ENCODE measurements at places on chromosomes 3 and 15.

DNA sequence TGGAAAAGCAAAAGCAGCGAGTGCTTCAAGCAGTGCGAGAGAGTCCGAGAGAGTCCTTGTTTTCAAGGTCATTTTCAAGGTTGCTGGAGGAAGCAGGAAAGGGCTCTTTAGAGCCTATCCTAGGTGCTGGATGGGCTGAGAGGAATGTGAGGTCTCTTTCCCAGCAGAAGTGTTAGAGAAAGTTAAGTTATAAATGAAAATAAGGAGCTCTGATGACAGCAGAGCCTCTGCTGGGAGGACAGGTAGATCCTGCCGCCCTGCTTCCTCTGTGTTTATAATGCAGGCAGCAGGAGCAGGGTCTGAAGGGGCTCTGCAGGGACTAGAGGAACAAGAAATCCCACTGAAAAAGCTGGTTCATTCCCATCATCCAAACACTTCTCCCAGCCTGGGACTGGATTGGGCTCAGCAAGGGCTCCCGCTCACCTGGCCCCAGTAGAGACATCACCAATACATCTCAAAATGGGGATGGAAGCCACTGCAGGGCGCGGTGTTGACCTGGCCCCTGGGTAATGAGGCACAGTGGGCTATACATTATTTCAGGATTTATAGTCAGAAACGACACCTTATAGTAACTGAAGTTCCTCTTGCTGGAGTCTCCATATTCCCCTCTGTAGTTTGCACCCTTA is 41.5 kb upstream of the RAB6B start:
- no peak for DNase-seq

- no peak for DNase-seq
These were observed 68.1 kb downstream of the CRYGS start for GRCh38 chr3:186476044-186476468.

DNA sequence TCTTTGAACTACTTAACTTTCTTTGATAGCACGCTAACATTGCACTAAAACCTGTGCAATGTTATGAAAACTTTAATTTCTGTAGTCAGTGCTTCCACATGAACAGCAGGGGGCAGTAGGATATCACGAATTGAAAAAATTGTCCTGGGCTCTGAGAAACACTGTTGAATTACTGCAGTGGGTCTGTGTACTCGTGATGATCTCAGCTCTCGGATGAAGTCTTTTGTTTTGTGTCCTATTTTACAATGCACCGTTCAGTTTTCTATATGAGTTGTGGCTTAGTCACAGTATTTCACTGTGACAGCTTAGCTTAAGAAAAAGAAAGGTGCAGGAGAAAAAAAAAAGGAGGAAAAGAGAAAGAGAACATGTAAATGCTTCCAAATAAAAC is 141.3 kb upstream of the CCDC54 start:
- peak; percentile 83 for DNase-seq

GRCh38 chr3:150589759-150590158 is 13.4 kb upstream of the SELENOT start:
- DNase-seq = no peak

GRCh38 chr15:26805470-26805869 is 32.6 kb upstream of the GABRB3 start:
- no peak for DNase-seq

- DNase-seq = no peak
These were observed 102.0 kb upstream of the DAZL start for GRCh38 chr3:16707260-16707659.

- DNase-seq = no peak
These were observed 135.7 kb upstream of the RAD18 start for GRCh38 chr3:9098716-9099675.

DNA sequence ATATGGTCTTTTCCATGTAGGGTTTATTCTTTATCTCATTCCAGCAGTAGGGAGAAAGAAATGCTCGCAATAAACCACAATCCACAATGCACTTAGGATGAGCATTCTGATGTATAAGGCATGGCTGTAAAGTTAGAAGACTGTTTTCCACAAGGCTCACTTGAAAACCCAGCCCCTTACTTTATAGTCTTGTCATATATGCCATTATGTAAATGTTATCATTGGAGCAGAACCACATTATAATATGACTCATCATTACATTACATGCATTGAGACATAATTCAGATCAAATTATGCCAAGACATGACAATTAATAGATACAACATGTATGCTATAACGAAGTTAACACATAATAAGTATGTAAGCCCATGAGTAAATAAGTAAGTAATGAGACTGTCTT is 348.1 kb downstream of the LSAMP start:
- no peak for DNase-seq
